BJ (cell line): ENCODE measurements at places on chromosomes 5 and 9.
A peak's percentile ranks its signal among the peaks of the same experiment; 100 is the strongest.

GRCh38 chr5:97072696-97073095 is 69.7 kb downstream of the LIX1 start:
- DNase-seq, result no peak

GRCh38 chr9:112308588-112308987 is 24.8 kb downstream of the PTBP3 start:
- no peak for DNase-seq

DNA sequence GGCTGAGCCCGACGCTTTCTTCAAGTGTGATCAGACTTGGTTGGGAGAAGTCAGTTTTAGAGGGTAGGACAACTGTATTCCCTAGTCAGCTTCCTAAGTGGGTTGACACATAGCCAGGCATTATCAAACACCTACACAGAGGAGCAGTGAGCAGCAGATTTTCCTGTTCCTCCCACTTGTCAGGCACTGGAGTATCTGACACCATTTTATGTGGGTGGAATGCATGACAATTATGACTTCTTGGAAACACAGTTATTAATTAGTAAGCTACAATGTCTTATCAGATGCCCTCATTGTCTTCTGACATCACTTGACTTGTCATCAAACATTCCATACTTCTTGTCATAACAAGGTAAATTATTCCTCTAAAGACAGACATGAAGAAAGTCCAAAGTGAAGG is 124.9 kb downstream of the IRX2 start:
- DNase-seq, result no peak

DNA sequence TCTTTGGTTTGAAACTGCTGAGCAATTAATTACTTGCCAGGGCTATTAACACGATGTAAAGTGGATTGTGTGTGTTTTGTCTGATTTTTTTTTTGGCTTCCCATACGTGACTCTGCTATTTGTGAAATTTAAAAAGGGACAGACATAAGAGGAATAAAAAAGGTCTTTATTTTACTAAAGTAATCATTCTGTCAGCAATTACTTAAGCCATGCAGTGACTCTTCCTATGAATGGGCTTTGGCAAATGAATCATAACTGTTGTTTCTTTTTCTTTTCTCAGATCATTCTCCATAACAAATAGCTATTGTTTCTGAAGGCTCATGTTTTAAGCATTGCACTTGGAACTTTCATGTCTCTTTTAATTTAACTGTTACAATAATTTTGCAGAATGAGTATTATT is 461.3 kb upstream of the RORB start:
- DNase-seq, result no peak

DNA sequence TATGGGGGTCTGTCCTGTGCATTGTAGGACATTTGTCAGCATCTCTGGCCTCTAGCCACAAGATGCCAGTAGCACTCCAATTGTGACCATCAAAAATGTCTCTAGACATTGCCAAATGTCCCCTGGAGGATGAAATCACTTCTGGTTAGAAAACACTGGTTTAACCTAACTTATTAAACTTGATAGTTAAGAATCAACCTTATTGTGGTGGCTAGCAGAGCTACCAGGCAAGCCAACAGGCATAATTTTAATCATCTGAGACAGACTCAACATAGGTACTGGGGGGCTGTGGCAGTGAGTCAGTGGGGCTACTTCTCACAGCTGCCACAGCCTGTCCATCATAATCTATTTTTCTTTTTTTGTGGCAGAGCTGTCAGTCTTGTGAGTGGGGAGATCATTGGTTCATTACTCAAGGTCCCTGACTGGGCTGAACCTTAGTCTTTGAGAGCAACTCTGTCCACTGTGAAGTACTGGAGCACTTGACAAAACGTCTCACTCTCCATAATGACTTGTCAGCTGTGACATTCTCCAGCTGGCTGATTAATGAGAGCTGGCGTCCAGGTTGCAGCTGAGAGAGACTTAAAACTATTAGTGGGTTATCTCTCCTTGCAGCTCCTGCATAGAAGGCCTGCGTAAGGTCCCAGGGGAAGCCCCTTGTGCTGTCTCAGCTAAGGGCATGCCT is 107.9 kb downstream of the DCP2 start:
- DNase-seq, result no peak

DNA sequence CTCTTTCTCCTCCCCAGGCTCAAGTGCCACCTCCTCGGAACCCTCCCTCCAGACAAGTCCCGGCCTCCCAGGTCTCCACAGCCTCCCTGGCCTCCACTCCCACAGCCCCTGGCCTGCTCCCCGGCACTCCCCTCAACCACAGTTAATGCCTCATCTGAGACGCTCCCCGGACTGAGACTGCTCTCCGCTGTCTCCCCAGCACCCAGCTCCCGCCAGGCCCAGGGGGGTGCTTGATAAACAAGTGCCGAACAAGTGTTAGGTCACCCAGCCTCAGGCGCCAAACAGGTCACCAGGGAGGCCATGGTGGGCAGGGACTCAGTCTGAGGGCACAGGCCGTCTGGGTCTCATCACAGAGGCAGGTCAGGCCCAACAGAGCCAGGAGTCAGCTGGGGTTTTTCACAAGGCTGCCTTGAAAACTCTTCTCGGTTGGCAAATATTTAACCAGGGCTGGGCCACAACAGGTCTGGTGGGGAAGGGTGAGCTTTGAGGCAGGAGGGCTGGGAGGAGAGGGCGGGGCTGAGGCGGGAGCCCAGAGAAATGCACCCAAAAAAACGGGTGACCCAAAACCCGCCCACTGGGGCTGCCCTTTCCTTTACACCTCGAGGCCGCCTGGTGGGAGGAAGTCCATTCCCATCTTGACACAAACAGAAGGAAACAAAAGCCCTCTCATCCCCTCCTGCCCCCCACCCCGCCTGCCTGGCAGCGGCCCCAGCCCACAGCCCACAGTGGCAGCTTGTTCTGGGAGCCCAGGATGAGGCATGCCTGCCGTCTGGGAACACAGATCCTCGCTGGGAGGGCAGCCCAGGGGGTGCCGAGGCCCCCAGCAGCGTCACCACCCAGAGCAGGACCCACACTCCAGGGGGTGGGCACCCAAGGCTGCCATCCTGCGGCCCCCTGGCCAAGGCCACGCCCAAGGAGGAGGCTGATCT is 66.6 kb upstream of the STXBP1 start:
- no peak for DNase-seq

GRCh38 chr9:131605770-131606590 is 60.7 kb downstream of the PRRT1B start:
- DNase-seq, result no peak

DNA sequence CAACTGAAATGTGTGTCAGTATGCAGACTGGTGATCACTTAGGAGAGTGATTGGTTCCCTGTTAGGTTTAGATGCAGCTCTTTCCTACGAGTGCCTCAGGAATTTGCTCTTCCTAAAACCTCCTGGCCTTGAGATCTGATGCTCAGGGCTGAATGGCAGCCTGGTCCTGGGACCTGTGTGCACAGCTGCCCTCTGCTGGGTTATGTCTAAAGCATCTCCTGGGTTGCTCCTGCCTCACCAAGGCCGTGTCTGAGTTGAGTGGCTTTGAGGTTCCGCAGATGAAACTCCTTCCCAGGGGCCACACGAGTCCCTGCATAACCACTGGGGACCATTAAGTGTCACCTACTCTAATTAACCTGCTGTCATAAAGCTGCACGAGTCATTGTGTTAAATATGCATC is 59.5 kb downstream of the MVB12B start:
- DNase-seq, result no peak

DNA sequence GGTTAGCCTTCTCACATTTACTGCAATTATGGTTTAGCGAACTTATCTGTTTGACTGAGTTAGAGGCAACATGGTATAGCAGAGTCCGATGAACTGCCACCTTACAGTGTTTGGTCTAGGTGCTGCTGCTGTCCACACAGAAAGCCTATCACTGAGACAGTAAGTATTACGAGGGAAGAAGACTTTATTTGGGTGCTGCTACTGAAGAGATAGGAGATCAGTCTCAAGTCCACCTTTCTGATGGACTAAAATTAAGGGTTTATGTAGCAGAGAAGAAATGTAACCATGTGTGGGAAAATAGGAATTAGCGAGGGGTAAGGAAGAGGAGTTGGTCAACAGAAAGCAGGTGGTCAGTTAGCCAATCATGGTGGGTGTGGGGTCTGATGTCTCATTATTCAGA is 109.7 kb downstream of the ZSWIM6 start:
- DNase-seq, result no peak

DNA sequence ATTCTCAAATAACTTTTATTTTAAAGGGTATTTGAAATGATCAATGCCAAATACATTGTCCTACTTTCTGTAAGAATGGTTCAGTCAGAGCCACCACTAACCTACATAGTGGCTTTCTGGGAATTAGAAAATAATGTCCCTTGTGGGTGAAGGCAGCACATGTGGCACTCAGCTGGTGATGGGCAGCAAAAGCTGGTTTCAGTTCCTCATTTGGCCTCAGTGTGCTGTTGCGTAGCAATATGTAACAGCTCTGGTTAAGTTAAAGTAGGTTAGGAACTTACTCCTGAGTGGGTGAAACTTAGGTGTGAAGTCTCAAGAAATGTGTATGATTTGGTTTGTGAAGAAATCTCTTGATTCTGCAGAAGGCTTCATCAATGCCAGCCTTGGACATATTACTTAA is 99.6 kb upstream of the SPEF2 start:
- no peak for DNase-seq

GRCh38 chr9:35618325-35618727 is at the start of gene CD72:
CD72 (minus strand) TSS chr9:35618413; CDS start chr9:35618303, 110 bp downstream.
- no peak for DNase-seq

GRCh38 chr5:81626524-81626923 is 124.4 kb downstream of the SSBP2 start:
- no peak for DNase-seq

- no peak for DNase-seq
Observed at GRCh38 chr5:93100976-93101375, 480.0 kb downstream of the NR2F1-AS1 start.

- no peak for DNase-seq
Observed at GRCh38 chr9:76737154-76737902, 26.9 kb upstream of the PCA3 start.

- peak; percentile 74 for DNase-seq
Observed at GRCh38 chr5:128579093-128579492, 41.0 kb upstream of the FBN2 start.
